ENCODE measurements at places on chromosomes 2 and 18. TPM values are rescaled to one million over a fixed set of nuclear protein-coding genes. Genes with fewer than 3 reads are reported as not detected.

Gene ANTXR1
- total RNA-seq, result 49.0 TPM

Gene GAD1
- total RNA-seq, result 0.41 TPM

Gene COLEC11
- total RNA-seq, result 2.9 TPM

Gene CAPN13
- not detected for total RNA-seq

Gene ACAA2
- total RNA-seq, result 61.9 TPM

Gene RGPD4
- not detected for total RNA-seq

Gene CLEC4F
- total RNA-seq, result not detected

DNA sequence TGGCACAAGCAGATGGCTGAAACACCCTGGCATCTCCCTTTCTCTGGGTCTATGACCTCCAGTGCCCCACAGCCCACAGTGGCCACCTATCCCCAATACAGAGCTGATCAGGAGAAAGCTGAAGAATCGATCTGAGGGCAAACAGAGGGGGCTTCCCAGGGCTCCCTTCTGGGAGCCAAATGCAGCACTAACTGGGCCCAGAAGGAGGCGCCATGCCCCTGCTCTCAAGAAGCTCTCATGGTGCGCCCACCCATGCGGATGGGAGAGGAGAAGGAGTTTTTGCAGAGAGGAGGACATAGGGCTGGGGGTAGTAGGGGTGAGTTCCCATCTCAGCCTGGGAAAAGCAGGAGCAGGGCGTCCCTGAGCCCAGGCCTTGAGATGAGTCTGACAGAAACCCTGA, 787.3 kb upstream of the RAB6C start:
- H3K4me1 ChIP-seq, result no peaks in the 10 kb centered on the region
- no peak for DNase-seq
- H3K27ac ChIP-seq, result no peak overlapping the region

DNA sequence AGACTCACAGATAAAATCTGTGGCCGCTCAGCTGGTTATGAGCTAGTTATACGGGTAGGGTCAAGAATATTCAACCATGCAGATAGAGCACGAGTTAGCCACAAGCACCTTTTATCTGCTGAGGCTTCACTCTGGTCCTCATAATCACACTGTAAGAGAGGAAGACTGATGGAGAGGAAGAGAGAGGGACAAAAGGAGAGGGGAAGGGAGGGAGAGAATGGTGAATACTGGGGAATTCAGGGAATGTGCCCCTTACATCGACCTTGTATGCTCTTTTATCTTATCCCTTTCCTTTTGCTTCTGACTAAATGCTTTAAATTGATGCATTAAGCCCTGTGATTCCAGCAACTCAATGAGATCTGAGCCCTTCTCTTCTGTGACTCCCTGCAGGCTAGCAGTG, 333.1 kb downstream of the DSEL start:
- no peak overlapping the region for H3K4me3 ChIP-seq
- no peak overlapping the region for H3K27ac ChIP-seq
- H3K27me3 ChIP-seq, result no peaks in the 10 kb centered on the region
- H3K36me3 ChIP-seq, result no peaks in the 10 kb centered on the region
- no peaks in the 10 kb centered on the region for H3K4me1 ChIP-seq
- DNase-seq, result no peak

DNA sequence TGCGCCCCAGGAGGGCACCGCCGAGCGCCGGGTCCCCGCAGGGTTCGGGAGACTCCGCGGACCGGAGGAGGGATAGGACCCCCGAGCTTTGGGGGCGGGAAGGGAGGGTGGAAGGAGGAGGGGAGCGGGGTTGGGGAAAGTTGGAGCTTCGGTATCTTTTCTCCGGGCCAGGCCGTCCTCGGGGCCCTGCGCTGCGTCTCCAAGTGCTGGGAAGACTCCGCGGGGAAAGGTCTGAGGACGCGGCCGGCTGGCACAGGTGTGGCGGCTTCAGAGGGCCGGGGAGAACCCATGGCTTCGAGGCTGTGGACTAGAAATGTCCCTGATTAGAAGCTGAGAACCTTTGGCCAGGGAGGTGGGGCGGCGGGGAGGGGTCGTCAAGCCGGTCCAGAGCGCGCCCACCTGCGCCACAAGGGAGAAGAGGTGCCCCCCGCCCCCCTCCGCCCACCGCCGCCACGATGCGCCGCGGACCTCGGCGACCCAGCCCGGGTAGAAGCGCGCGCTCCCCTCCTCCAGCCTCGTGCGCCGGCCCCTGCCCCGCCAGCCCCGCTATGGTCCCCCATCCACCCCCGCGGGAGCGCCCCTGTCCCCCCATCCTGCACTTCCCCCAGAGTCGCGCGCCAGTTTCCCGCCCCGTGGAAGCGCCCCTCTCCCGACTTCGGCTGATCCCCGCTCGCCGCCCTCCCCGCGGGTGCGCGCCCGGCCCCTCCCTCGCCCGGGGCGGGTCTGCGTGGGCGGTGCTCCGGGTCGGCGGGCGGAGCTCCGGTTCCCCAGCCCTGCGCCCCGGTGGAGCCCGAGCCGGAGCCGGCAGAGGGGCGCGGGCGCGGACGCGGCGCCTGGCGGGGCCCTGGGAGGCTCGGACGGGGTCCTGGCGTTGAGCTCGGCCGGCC, at the start of gene SNTG2:
Gene SNTG2 (plus strand): TSS at position 770 of the 887 bp plus-strand sequence. CDS start 148 bp downstream, outside the sequence.
- H3K27me3 ChIP-seq, result peaks cover 48% of the 10 kb centered on the region
- peak within 1 kb of the TSS; percentile 55 for H3K4me3 ChIP-seq
- no peaks in the 10 kb centered on the region for H3K36me3 ChIP-seq
- peak within 1 kb of the TSS; percentile 8 for H3K27ac ChIP-seq
- peaks cover 21% of the 10 kb centered on the region for H3K4me1 ChIP-seq

- H3K36me3 ChIP-seq, result no peaks in the 10 kb centered on the region
- H3K27ac ChIP-seq, result no peak overlapping the region
- H3K4me3 ChIP-seq, result no peak overlapping the region
- no peaks in the 10 kb centered on the region for H3K27me3 ChIP-seq
- DNase-seq, result no peak
Observed at GRCh38 chr2:152477347-152478092, 142.5 kb downstream of the FMNL2 start.

GRCh38 chr2:236402033-236402790, 138.0 kb upstream of the ASB18 start:
- H3K36me3 ChIP-seq, result no peaks in the 10 kb centered on the region
- H3K4me1 ChIP-seq, result no peaks in the 10 kb centered on the region
- no peak overlapping the region for H3K4me3 ChIP-seq
- no peak overlapping the region for H3K27ac ChIP-seq
- no peaks in the 10 kb centered on the region for H3K27me3 ChIP-seq

DNA sequence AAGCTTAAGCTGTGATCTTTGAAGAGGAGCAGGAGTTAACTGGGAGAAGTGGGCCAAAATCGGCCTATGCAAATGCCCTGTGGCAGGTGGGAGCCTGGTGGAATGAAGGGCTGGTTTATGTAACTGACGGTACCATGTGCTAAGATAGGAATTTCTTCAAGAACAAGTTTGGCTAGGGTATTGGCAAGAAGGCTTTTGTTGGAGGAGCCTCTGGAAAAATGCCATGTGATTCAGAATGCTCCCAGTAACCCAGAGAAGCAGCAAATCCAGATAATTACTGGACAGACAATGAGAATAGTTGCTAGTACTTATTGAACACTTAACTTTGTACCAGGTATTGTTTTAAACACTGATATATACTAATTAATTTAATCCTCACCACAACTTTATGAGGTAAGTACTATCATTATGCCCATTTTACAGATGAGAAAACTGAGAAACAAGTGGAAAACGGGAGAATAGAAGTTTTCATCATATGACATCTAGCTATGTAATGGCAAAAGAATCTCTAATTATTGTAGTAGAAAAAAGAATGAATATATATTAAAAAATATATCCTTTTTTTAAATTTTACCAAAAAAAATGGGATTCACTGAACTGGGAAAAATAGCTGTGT, 9.1 kb upstream of the FAM124B start:
- no peaks in the 10 kb centered on the region for H3K27me3 ChIP-seq
- H3K27ac ChIP-seq, result no peak overlapping the region
- H3K4me3 ChIP-seq, result no peak overlapping the region
- no peaks in the 10 kb centered on the region for H3K4me1 ChIP-seq
- no peak for DNase-seq

DNA sequence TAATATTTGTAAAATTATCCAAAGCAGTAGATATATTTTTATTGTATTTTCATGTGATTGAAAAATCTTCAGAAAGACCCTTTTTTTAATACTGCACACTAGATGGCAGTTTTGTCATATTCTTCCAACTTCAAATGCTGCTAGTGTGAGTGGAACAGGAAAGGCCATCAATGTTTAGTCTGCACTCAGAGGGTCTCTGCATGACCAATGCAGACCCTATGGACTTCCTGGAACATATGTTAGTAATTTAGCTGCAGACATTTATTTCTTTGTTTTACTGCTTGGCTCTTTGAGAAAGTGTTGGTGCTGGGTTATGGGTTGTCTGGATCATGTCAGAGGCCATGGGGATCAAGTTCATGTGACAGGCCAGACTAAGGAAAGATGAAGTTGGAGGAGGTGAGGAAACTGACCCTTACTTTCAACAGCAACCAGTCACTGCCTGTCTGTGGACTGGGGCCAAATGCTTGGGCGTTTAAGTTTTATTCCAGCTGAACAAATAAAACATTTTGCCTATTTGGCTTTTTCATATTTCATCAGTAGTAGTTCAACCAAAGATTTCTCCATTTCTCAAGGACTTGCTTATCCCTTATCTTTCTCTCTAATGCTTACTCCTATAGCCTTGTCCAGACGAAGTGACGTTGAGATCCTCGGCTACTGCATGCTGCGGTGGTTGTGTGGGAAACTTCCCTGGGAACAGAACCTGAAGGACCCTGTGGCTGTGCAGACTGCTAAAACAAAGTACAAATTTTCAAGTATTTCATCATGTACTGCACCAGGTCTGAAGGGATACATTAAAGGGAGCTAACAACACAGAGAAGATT, 84.8 kb downstream of the VRK2 start:
- no peak overlapping the region for H3K27ac ChIP-seq
- no peak for DNase-seq
- H3K36me3 ChIP-seq, result no peaks in the 10 kb centered on the region
- no peaks in the 10 kb centered on the region for H3K27me3 ChIP-seq
- no peak overlapping the region for H3K4me3 ChIP-seq
- H3K4me1 ChIP-seq, result peaks cover 14% of the 10 kb centered on the region

DNA sequence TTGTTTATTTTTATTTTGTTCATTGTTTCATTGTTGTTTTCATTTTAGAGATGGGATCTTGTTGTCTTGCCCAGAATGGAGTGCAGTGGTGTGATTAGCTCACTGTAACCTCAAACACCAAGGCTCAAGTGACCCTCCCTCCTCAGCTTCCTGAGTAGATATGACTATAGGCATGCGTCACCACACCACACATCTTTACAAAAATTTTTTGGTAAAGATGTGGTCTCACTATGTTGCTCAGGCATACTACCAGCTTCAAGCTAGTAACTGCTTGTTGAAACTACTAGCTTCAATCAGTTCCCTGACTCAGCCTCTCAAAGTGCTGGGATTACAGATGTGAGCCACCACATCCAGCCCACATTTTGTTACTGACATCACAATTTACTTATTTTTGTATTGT, 14.8 kb downstream of the FAM237A start:
- H3K4me1 ChIP-seq, result no peaks in the 10 kb centered on the region
- no peaks in the 10 kb centered on the region for H3K27me3 ChIP-seq
- no peaks in the 10 kb centered on the region for H3K36me3 ChIP-seq
- no peak for DNase-seq
- H3K4me3 ChIP-seq, result no peak overlapping the region

- no peaks in the 10 kb centered on the region for H3K4me1 ChIP-seq
- no peak overlapping the region for H3K4me3 ChIP-seq
- no peaks in the 10 kb centered on the region for H3K36me3 ChIP-seq
- no peaks in the 10 kb centered on the region for H3K27me3 ChIP-seq
Observed at GRCh38 chr18:33716061-33716683, 138.2 kb downstream of the ASXL3 start.

DNA sequence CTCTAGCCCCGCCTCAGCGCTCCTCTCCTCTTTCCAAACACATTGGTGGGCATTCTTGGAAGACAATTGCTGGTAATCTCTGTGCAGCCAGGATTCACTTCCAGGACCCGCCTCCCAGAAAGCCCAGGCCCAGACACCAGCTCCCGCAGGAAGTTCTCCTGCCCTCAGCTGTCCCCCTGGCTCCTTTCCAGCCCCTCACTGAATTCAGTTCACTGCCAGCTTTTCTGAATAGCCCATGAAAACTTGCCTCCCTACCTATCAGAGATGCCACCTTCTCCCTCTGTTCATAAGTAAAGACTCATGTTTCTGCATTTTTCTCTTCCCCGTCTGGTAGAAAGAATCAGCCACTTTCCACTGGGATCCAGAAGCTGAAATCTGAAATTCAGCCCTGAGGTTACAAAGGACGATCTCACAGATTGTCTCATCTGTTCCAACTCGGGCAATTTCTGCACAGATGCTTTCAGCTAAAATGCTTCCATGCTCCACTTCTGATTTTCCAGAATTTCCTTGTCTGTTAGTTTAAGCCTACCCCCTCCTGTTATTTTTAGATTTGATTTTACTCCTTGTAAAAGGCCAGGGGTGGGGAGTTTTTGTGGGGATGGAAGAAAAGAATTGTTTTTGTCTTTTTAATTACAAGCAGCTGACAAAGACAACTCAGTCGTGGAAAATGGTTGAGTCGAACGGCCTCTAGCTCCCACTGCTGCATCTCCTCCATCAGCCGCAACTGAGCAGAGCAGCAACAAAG, 98.1 kb downstream of the SP3 start:
- H3K4me1 ChIP-seq, result no peaks in the 10 kb centered on the region
- H3K27ac ChIP-seq, result no peak overlapping the region
- no peak overlapping the region for H3K4me3 ChIP-seq

- no peak overlapping the region for H3K27ac ChIP-seq
- H3K4me3 ChIP-seq, result no peak overlapping the region
- no peaks in the 10 kb centered on the region for H3K36me3 ChIP-seq
- no peaks in the 10 kb centered on the region for H3K27me3 ChIP-seq
- peaks cover 12% of the 10 kb centered on the region for H3K4me1 ChIP-seq
Observed at GRCh38 chr2:38113981-38114708, 38.2 kb upstream of the CYP1B1 start.

- no peaks in the 10 kb centered on the region for H3K27me3 ChIP-seq
- H3K4me1 ChIP-seq, result peaks cover 8% of the 10 kb centered on the region
- H3K36me3 ChIP-seq, result no peaks in the 10 kb centered on the region
- no peak for DNase-seq
Observed at GRCh38 chr2:158539176-158540005, 82.6 kb downstream of the PKP4 start.

GRCh38 chr2:68362749-68363148, 2.3 kb upstream of the PLEK start:
- no peaks in the 10 kb centered on the region for H3K36me3 ChIP-seq
- no peak overlapping the region for H3K27ac ChIP-seq
- no peaks in the 10 kb centered on the region for H3K27me3 ChIP-seq
- no peak for DNase-seq
- H3K4me1 ChIP-seq, result peaks cover 4% of the 10 kb centered on the region
- no peak overlapping the region for H3K4me3 ChIP-seq

GRCh38 chr2:168156661-168157060, 90.7 kb downstream of the STK39 start:
- H3K4me1 ChIP-seq, result no peaks in the 10 kb centered on the region
- DNase-seq, result no peak
- no peak overlapping the region for H3K4me3 ChIP-seq
- H3K27me3 ChIP-seq, result no peaks in the 10 kb centered on the region

DNA sequence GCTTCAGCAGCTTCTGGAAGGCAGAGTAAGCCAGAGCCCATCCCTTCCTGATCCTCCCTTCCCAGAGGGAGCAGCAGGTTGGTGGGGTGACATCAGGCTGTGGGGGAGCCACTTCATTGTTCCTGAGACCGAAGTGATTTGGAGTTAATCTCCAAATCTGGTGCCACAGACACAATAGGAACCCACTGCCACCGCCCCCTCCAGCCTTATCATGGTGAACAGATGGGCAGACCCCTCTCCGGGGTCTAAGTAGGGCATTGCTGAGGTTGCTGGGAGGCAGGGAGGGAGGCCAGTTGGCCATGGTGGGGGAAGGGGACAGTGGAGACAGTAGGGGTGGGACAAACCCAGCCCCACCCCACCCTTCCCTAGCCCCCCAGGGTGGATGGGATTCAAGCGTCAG, 25.6 kb upstream of the SLC35F6 start:
- no peak for DNase-seq
- no peak overlapping the region for H3K4me3 ChIP-seq
- H3K4me1 ChIP-seq, result no peaks in the 10 kb centered on the region
- H3K27ac ChIP-seq, result no peak overlapping the region

Data from sigmoid colon (tissue), 7 donors.